ENCODE measurements at places on chromosomes 3 and 15.

GRCh38 chr15:83733691-83734090, 79.8 kb downstream of the ADAMTSL3 start:
- no peak for DNase-seq

GRCh38 chr3:46393554-46394434, 13.1 kb downstream of the CCR5AS start:
- no peak for DNase-seq

GRCh38 chr3:45545476-45545875, 49.1 kb upstream of the LIMD1 start:
- DNase-seq = no peak

GRCh38 chr3:36596419-36596818, 167.9 kb downstream of the DCLK3 start:
- DNase-seq = no peak

- peak; percentile 58 for DNase-seq
Measured at GRCh38 chr3:32815841-32816438, 1.9 kb upstream of the TRIM71 start.

DNA sequence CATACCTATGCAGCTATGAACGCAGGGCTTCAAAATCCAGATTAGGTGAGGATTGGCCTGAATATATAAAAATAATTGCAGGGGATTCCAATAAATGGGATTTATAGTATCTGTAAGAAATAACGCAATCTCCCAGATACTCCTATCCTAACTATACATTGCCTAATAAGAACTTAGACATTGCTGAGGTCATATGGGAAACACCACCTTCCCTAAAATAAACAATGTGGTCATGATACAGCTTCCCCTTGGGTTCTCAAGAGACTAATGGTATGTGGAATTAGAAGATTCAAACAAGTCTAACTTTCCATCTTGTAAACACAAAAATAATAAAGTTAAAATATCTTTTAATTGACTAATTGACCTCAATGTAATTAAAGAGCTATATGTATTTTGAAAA, 28.2 kb downstream of the UBE3A start:
- DNase-seq = no peak

DNA sequence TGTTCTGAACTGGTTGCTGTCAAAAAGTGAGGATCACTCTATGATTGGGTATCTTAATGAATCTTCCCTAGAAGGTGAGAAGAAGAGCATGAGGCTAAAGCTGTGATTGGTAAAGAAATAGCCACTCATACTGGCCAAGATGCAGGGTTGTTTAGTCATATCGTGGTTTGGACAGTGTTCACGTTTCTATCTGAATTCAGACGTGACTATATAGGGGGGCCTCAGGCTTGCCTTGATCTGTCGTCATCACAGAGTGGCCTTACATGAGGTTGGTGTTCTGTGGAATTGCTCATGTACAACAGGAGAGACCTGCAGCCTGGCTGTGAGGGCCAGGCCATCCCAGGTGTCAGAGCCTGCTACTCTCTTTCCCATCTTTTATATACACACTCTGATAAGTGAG, 12.4 kb downstream of the RTP2 start:
- no peak for DNase-seq

DNA sequence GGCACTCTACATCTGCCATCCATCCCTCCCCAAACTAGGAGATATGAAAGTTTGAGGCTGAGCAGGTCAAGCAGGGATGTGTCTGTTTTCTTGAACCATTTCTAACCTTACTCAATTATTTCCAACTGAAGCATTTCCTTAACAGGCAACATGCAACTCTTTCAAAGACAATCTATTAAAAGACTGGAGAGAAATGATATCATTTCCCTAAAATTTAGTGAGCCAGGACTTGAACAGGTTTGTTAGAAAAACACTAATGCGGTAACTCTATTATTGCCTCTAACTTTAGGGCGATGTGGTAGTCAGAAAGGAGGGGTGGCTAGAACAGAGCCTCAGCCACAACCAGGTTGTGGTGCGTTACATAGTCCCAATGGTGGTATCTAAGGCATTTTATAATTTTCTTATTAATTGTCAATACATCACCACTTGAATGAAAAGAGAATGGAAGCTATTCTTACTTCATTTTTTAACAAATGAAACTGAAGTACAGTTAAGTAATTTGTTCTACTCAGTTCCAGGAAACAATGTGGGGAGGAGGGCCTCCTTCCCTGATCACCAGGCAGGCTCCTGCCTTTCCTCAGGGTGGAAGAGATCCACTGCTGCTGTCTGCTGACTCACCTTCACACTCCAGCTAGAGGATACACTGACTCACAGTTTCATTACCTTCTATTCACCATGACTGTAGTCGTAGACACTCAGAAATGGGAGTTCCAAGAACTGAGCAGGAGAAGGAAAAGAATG, 22.8 kb downstream of the MYO1E start:
- DNase-seq = no peak

DNA sequence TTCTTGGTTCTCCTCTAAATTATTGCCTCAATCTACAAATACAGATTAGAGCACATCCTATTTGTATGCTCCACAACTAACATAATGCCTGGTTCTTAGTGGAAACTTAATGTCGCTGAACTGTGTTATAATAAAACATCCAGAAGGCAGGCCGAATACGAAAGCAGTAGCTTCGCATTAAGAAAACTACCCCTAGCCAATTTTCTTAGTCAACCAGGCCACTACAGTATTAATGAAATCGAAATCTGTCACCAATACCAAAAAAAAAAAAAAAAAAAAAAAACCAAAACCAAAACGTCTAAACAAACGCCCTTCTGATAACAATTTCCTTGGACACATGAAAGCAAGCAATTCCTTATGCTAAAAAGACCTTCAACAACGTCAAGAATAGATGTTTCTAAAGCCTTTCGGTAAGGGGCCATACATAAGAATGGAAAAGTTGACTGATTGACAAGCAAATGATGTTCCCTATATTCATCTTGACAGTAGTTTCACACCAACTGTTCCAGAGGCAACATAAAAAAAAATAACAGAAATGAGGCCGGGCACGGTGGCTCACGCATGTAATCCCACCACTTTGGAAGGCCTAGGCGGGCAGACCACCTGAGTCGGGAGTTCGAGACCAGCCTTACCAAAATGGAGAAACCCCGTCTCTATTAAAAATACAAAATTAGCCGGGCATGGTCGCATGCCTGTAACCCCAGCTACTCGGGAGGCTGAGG, 1.3 kb downstream of the DENND6A start:
- DNase-seq = no peak

DNA sequence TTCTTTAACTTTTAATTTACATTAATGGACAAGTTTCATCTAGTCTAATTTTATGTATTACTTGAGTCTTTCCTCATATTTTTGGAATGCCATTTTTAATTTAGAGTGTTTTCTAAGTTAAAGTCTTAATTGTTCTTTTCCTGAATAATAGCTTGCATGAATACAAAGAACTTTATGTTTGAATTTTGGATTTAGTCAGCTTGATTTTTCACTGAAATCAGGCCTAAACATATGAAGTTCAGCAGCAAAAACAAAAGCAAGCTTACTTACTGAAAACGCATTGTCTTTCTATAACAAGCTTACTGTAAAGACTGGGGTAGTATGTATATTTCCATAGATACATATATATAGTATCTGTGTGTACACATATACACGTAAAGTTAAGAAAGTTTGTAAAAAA, 126.0 kb downstream of the ZBTB20 start:
- no peak for DNase-seq

DNA sequence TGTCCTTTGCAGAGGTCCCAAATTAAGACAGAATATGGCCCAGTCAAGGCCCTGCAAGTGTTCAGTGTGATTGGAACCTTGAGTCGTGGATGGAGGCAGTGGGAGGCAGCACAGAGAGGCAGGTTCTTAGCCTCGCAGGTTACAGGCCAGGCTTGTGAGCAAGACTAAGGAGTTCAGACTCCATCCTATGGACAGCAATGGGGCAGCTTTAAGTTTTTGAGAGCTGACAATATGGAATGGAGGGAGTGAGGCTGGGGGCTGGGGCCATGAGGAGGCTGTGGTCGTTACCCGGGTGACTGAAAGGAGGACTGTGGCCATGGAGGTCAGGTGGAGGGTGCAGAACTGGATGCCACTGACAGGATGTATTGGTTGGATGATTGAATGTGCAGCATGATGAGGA, 74.1 kb upstream of the PRR23C start:
- no peak for DNase-seq

- DNase-seq = no peak
Measured at GRCh38 chr15:57824186-57824585, 117.7 kb downstream of the POLR2M start.

DNA sequence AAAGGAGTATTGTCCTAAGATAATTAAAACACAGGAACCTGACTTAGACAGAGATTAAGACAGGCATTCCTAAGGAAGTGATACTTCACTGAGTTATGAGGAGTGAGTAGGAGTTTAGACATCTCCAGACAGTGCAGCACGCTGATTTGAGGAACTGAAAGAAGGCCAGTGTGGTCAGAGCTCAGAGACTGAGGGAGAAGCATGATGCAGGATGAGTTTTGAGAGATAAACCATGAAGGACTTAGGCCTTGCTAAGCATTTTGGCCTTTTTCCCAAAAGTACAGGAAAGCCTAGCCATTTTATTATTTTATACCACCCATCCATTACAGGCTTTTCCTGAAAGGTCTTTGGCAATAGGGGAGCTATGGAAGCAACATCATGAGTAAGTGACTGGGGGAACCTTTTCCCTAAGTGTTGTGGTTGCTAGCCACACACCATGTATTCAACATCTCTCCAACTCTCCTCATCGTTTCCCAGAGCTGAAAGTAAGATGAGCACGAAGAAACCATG, 375.6 kb upstream of the TPRG1 start:
- DNase-seq = no peak

- no peak for DNase-seq
Measured at GRCh38 chr3:11328196-11328945, 56.2 kb downstream of the ATG7 start.

GRCh38 chr3:154142608-154143007, 21.4 kb downstream of the ARHGEF26 start:
- no peak for DNase-seq

DNA sequence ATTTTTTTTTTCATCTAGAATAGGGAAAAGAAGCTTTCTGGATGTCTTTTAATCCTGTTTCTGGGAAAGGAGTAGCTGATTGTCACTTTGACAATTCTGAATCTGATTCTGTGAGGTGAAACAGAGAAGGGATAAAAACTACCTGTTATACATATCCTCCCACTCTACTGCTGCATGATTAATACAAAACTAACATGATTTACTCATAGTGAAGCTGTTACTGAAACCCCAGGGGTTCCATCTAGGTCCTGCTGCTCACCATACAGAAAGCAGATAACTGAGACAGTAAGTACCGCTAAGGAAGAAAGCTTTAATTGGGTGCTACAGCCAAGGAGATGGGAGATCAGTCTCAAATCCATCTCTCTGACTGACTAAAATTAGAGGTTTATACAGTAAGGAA, 610.9 kb upstream of the ALCAM start:
- no peak for DNase-seq

- DNase-seq = no peak
Measured at GRCh38 chr3:129616713-129617112, 10.2 kb upstream of the PLXND1 start.

DNA sequence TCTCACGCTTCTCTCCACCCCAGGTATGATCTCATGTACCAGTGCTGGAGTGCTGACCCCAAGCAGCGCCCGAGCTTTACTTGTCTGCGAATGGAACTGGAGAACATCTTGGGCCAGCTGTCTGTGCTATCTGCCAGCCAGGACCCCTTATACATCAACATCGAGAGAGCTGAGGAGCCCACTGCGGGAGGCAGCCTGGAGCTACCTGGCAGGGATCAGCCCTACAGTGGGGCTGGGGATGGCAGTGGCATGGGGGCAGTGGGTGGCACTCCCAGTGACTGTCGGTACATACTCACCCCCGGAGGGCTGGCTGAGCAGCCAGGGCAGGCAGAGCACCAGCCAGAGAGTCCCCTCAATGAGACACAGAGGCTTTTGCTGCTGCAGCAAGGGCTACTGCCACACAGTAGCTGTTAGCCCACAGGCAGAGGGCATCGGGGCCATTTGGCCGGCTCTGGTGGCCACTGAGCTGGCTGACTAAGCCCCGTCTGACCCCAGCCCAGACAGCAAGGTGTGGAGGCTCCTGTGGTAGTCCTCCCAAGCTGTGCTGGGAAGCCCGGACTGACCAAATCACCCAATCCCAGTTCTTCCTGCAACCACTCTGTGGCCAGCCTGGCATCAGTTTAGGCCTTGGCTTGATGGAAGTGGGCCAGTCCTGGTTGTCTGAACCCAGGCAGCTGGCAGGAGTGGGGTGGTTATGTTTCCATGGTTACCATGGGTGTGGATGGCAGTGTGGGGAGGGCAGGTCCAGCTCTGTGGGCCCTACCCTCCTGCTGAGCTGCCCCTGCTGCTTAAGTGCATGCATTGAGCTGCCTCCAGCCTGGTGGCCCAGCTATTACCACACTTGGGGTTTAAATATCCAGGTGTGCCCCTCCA, 19.1 kb downstream of the TYRO3 start:
- no peak for DNase-seq

- no peak for DNase-seq
Measured at GRCh38 chr3:187994221-187995042, 159.5 kb upstream of the LPP start.

- DNase-seq = no peak
Measured at GRCh38 chr15:85497172-85497569, 116.8 kb downstream of the AKAP13 start.

- DNase-seq = no peak
Measured at GRCh38 chr3:142647856-142648255, 51.7 kb downstream of the PLS1 start.

- DNase-seq = no peak
Measured at GRCh38 chr15:26295336-26296085, 432.4 kb upstream of the ATP10A start.

GRCh38 chr3:30248423-30248822, 358.0 kb upstream of the TGFBR2 start:
- no peak for DNase-seq

DNA sequence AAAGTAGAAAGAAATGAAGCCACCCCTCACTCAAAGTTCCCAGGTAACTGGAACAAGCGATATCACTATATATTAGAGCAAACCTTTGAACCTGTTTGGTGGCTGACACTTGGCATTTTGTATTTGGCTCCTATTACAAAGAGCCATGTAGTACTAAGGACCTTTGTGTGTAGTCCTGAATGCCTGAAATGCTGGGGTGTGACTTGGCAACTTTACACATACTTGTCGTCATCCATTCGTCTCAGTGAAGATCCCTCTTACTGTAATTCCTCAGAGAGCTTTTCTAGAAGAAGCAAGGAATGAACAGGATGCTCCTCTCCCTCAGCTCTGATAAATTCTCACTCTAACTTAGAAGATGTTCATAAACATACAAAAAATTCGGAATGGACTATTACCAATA, 216.1 kb upstream of the CDIN1 start:
- DNase-seq = no peak

- no peak for DNase-seq
Measured at GRCh38 chr3:22225161-22225560, 474.2 kb upstream of the ZNF385D start.

DNA sequence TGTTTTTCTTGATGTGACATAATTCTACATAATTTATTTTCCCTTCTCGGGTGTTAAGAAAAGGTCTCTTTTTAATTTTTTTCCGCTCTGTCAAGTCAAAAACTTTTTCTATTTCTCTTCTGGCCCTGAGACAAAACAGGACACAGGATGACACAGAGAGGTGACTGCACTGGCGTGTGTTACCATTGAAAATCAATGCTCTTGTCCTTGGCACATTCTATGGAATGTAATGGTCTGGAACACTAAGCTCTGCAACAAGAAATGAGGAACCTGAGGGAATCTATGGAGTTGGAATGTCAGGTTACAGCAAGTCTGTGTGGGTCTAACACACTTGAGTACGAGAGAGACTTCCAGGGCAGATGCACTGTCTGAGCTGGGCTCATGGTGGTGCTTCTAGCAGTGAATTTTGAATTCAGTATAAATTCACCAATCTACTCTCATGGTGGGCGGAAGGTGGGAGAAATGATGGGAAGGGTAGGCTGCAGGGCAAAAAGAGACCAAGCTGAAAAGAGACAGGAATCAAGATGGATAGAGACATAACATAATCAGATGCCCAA, 508.3 kb downstream of the TUSC7 start:
- DNase-seq = no peak
